ENCODE measurements at places on chromosomes 2 and 18. TPM values are rescaled to one million over a fixed set of nuclear protein-coding genes. Genes with fewer than 3 reads are reported as not detected.

CCDC85A gene
- polyA plus RNA-seq, result 2.6 TPM

RAD51AP2 gene
- 0.69 TPM for polyA plus RNA-seq

RTP5 gene
- not detected for polyA plus RNA-seq

ALK gene
- polyA plus RNA-seq, result 0.05 TPM

KCNG2 gene
- polyA plus RNA-seq, result 0.27 TPM

KCNG3 gene
- polyA plus RNA-seq, result 0.08 TPM

TET3 gene
- 17.5 TPM for polyA plus RNA-seq

ITPRID2 gene
- polyA plus RNA-seq, result 91.3 TPM

FAM124B gene
- 16.5 TPM for polyA plus RNA-seq

LRRC30 gene
- polyA plus RNA-seq, result not detected

ANO7 gene
- 2.7 TPM for polyA plus RNA-seq

FIGN gene
- polyA plus RNA-seq, result 3.2 TPM

CEP76 gene
- polyA plus RNA-seq, result 11.3 TPM

All from right lung (tissue), 10 donors.